ENCODE measurements at places on chromosomes 3 and 15. TPM values are rescaled to one million over a fixed set of nuclear protein-coding genes. Genes with fewer than 3 reads are reported as not detected.

- no peak for DNase-seq
Observed at GRCh38 chr3:128167973-128168674, 14.8 kb downstream of the EEFSEC start.

- DNase-seq = no peak
Observed at GRCh38 chr15:67660874-67661606, 118.5 kb downstream of the MAP2K5 start.

GRCh38 chr15:31171731-31172130 is 70.2 kb upstream of the TRPM1 start:
- no peak for DNase-seq

DNA sequence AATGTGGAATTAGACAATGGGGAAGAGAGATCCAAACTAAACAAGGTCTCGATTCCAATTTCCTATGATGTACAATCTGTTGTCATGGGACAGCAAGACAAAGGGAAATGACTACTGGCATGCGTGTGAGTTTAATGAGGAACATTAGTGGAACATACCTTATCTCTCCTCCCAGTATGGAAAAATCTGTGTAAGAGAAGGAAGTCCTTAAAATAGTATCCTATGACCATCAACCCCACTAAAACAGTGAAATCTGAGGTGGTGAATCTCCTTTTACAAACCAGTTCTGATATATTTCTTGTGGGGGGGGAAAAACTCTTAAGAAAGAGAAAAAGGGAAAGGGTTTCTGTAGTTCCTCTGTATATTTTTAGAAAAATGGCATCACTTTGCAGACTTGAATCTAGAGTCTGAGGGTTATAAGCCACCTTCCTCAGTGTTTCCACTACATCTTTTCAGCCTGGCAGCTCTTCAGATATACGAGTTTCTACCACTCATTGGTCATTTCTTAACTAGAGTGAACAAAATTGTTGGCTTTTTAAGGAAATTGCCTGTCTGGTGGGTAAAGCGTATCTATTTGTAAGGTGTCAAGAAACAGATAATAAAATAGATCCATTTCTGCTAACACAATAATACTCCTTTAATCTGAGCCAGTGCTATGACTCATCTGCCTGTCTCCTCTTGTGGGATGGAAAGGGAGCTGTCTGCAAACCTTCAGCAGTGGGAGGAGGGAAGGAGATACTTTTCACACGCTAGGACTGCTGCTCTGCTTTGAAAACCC is 3.0 kb upstream of the TNFAIP8L3 start:
- no peak for DNase-seq

DLL4 gene
- 19.7 TPM for polyA plus RNA-seq

ARMC8 gene
- 59.3 TPM for polyA plus RNA-seq

PIGZ gene
- polyA plus RNA-seq = 1.1 TPM

Measured in right lung (tissue), 10 donors.